ENCODE measurements at places on chromosomes 4 and X.
A peak's percentile ranks its signal among the peaks of the same experiment; 100 is the strongest.

DNA sequence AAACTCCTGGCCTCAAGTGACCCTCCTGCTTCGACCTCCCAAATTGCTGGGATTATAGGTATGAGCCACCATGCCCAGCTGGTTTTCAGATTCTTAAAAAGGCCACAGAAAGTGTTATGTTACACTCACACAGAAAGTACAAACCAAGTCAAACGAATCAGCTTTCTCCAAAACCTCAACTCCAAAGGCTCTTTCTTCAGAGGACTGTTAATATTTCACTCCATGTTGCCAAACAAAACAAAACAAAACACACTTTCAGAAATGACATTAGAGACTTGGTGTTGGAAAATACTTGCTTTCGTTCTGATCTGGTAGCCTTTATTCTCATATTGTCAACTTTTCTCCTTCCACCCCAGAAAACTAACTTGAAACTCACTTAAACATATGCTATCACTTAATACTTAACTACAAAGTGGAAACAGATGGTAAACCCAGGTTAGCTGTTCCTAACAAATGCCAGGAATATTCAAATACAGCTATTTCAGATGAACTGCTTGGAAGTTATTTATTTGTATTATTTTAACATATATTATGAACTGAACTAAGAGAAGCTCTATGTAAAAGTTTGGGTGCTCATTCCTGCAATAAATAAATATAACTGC lies 34.7 kb downstream of the RLIM start:
- no peak for DNase-seq

- DNase-seq, result no peak
These were observed 26.5 kb upstream of the SORCS2 start for GRCh38 chr4:7165874-7166201.

DNA sequence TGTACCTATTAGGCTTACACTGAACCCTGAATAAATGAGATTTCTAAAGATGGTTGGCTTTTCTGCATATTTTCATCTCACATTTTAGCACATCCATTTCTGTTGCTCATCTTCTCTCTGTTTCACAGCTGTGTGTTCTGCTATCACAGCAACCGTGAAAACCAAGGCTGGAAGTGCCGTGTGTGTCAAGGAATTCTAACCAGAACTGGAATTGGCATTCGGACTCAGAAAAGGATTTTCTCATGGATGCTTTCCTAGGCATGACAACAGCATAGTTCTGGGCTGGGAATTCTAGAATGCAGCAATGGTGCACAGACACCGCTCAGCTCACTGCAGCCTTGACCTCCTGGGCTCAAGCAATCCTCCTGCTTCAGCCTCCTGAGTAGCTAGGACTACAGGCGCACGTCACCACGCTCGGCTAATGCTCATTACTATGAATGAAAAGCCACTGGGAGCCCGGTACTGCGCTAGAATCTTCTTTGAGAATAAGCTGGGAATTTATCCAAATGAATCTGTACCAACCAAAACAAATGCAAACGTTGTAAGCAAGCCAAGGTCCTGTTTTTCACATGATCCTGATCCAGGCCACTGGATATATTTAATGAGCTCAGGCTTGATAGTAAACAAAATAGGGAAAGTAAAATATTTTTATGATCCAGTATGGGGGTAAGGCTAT lies 105.2 kb downstream of the RBM47 start:
- DNase-seq, result no peak

GRCh38 chr4:113382704-113383103 lies 333.3 kb downstream of the ANK2 start:
- DNase-seq, result no peak

- DNase-seq, result no peak
These were observed 286.3 kb downstream of the PDGFC start for GRCh38 chr4:156685308-156685707.

GRCh38 chr4:2697995-2698414 lies 58.1 kb downstream of the TNIP2 start:
- no peak for DNase-seq

GRCh38 chr4:188078116-188078515 lies 31.3 kb downstream of the TRIML2 start:
- no peak for DNase-seq

GRCh38 chr4:166044871-166045270 lies 171.8 kb downstream of the TLL1 start:
- no peak for DNase-seq

DNA sequence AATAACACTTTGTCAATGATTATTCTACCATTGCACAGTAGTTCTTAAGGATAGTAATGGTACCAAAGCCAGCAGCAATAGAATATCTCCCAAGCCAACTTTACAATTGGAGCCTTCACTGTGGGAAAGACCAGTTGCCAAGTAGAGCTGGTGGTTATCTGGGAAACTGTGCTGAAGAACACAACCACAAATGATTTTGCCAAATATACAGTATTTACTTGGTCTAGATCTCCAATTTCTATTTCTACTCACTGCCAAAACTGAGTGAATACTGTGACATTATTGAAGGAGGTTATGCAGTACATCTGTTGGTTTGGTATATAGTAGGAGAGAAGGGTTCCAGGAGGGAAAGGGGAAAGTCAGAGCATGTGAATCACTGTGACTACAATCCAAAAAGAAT lies 3.8 kb downstream of the TET2 start:
- no peak for DNase-seq

DNA sequence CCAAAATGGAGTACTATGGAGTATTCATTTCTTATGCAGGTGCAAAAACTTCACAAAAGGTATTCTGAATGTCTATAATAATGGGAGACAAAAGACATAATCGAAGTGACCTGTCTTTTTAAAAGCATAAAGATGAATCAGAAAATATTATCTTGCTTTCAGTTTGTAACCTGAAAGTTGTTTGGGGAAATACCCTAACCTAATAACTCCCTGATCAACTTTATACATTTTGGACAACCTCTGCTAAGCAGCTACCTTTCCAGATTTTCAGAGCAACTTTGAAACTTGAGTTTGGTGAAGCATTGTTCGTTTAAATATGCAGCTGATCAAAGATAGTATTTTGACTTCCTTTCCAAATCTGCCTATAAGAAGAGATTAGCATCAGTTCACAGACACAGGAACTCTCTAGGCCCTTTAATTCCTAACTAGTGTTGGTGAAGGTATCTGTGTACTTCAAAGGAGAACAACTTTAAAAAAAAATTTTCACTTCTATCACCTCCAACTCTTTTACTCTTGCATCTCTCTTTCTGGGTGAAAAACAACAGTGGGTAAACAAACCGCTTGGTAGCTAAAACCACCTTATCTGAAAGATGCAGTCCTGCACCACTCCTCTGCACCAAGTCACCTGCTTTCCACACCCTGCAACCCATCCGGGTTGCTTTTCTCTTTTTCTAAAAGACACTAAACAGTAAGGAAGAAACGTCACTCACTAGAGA lies 26.5 kb downstream of the CD40LG start:
- DNase-seq, result no peak

DNA sequence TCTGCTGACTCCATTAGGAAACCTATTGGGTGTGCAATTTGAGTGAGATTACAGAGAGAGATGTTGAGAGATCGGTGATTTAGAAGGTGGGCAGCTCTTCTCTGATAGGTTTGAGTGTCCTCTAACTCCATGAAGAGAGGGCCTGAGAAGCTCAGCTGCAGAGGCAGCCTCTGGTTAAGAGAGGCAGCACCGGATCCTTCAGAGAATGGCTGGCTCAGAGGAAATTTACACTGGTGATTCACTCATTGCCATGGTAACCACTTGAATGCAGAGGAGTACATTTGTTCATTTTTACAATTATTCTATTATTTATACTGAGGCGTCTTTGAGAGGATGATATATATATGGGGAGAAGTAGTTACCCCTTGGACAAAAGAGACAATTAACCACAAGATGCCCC lies 171.7 kb downstream of the PDGFRA start:
- DNase-seq, result peak; percentile 9

DNA sequence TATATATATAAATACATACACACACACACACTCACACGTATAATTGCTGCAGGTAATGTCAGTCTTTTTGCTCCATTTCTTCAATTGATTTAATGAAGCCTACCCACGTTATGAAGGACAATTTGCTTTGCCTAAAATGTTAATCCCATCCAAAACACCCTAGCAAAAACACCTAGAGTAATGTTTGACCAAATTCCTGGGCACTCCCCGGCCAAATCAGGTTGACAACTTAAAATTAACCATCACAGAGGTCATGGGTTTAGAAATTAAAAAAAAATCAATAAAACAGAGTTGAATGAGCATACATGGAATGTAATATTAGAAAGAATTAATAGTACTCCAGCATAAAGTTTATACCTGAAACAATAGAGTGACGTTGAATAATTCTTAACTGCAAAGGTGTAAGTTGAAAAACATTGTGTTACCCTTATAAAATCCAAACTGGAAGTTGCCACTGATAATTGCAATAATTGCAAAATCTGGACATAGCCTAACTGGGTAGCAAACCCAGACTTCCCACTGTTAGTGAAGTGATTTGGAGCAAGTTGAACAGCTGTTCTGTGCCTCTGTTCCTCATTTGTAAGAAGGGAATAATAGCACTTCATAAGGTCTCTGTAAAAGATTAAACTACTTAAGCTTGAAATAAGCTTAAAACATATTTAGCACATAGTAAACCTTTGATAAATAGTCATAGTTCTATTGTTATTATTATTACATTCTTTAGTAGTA lies 2120.5 kb downstream of the PCDH7 start:
- DNase-seq, result no peak

DNA sequence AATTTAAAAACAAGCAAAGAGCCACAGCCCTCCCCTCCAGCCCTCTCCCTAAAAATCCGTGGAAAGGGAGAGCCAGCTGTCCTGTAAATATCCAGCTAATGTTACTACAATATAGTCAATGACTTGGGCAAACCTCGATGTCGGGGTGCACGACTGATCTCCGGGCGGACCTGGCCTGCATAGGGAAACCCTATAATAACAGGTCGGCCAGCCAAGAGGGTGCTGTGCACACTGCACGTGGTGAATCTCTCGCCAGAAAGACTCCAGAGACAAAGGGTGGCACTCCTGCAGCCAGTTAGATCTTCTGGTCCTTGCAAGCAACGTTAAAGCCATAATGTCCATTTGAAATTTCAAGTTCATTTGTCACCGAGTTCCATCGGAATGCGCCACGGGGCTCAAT lies 1092.8 kb downstream of the ADGRL3 start:
- DNase-seq, result no peak

DNA sequence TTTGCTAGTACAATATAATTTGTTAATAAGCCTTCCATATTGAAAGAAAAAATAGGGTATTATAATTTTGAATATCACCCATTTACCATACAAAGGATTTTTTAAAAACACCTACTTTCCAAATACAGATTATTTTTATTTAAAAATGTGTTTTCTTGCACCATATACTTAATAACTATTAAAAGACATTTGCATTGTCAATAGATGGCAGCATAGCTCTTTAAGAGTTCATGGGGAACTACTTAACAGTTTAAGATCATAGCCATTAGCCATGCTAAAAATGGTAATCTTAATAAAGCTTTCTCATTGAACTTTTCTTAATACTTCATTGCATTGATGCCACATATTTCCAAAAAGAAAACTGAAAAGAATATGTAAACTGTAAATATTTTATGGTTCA lies 1995.9 kb downstream of the C4orf33 start:
- DNase-seq, result peak; percentile 72

GRCh38 chr4:110949542-110949941 lies 326.7 kb upstream of the PITX2 start:
- no peak for DNase-seq

- no peak for DNase-seq
These were observed 357 bp upstream of the ADGRG2 start for GRCh38 chrX:19122641-19123009.

DNA sequence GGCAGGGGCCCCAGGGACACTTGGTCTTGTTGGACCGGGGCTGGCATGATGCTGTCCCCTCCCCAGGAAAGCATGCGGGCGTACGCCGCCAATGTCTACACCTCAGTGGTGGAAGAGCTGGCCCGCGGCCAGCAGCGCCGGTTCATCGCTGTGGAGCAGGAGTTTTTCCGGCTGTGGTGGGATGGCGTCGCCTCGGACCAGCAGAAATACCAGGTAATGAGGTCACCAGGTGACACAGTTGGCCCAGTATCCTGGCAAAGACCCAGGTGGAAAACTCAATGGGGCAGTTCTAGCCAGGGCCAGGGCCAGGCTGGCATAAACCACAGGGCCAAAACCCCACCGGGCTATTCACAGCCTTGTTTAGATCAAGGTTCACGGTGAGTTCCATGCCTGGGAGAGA lies 1.5 kb downstream of the MAN2B2 start:
- DNase-seq, result no peak

- peak; percentile 4 for DNase-seq
These were observed 229.6 kb upstream of the DIAPH2 start for GRCh38 chrX:96455078-96455477.

DNA sequence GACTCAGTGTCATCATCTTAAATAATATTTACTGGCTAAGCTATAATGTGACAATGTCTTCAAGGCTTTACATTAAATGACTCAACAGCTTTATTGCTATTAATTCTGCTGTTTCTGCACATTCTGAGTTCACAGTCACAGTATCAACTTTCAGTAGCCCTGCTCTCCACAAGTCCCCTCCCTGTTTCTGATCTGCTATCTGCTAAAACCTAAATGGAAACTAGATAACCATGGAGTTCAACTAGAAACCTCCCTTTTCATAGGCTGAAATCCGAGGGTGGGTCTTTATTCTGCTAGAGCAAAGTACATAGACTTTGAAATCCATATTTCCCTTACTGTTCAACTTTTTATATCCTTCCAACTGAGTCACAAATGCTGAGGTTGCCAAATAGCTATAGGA lies 5.4 kb upstream of the ACE2 start:
- peak; percentile 8 for DNase-seq

- no peak for DNase-seq
These were observed 178.3 kb downstream of the CHIC2 start for GRCh38 chr4:53886090-53886489.

DNA sequence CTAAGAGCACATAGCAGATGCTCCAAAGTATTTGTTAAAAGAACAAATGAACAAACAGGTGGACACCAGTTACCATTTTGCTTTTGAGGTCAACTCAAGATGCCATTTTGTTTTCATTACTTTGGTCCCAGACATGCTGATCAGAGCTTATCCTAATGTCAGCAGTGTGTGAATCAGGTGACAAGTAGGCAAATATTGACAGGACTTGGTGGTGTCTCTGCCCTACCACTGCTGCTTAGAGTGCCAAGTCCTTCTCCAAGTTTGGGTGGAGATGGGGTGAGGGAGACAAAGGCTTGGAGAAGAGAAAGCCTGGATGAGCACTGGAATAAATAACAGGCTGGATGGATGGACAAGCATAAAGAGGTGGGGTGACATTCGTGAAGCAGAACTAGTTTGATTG lies 38.7 kb downstream of the MID1IP1 start:
- no peak for DNase-seq

- DNase-seq, result no peak
These were observed 78.0 kb upstream of the ADAD1 start for GRCh38 chr4:122300776-122301175.

DNA sequence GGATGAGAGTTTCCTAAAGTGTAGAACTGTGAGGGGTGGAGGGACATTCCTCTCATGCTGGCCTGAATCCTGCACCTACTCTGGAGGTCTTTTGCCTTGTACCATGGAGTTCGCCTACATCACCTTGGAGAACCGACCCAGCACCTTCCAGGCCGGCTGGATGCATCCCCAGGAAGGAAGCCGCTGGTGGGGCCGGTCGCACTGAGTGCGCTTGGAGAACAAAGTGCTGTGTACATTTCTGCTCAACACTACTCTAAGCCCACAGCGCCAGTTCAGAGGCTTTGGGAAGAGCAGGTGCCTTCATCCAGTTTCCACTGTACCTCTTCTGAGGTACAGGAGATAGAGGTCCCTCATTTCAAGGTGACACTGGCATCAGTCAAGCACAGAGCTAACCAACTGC lies 15.4 kb upstream of the IRF2 start:
- DNase-seq, result no peak

GRCh38 chr4:184801781-184802696 lies 23.7 kb downstream of the ACSL1 start:
- DNase-seq, result no peak

- DNase-seq, result no peak
These were observed 123.5 kb upstream of the SMARCAD1 start for GRCh38 chr4:94084155-94084554.

All from OCI-M1 (cell line).